ENCODE measurements at places on chromosomes 7 and 10. TPM values are rescaled to one million over a fixed set of nuclear protein-coding genes. Genes with fewer than 3 reads are reported as not detected.

- H3K36me3 ChIP-seq = peaks cover 11% of the 10 kb centered on the region
- peaks cover 35% of the 10 kb centered on the region for H3K27me3 ChIP-seq
- peak; percentile 16 for DNase-seq
- no peak overlapping the region for H3K27ac ChIP-seq
- no peak overlapping the region for H3K4me3 ChIP-seq
- H3K4me1 ChIP-seq = peaks cover 9% of the 10 kb centered on the region
Measured at GRCh38 chr7:157496416-157497275, 159.8 kb downstream of the DNAJB6 start.

GRCh38 chr7:41219276-41219675, 483.6 kb downstream of the INHBA start:
- no peaks in the 10 kb centered on the region for H3K4me1 ChIP-seq
- H3K4me3 ChIP-seq = no peak overlapping the region
- H3K36me3 ChIP-seq = no peaks in the 10 kb centered on the region
- DNase-seq = no peak

The CFAP70 gene
- total RNA-seq = 2.2 TPM

The MUC3A gene
- not detected for total RNA-seq

Measured in activated naive CD8-positive, alpha-beta T cell treated with anti-CD3 and anti-CD28 coated beads, Interleukin-2, amount 10 ng/mL, durations not matched to agents 7 days and 5 days (primary cell).